ENCODE measurements at places on chromosomes 12 and 14.

- DNase-seq, result no peak
Measured at GRCh38 chr12:41277100-41277945, 89.2 kb downstream of the PDZRN4 start.

- DNase-seq, result no peak
Measured at GRCh38 chr12:47557386-47557785, 148.4 kb downstream of the RPAP3 start.

DNA sequence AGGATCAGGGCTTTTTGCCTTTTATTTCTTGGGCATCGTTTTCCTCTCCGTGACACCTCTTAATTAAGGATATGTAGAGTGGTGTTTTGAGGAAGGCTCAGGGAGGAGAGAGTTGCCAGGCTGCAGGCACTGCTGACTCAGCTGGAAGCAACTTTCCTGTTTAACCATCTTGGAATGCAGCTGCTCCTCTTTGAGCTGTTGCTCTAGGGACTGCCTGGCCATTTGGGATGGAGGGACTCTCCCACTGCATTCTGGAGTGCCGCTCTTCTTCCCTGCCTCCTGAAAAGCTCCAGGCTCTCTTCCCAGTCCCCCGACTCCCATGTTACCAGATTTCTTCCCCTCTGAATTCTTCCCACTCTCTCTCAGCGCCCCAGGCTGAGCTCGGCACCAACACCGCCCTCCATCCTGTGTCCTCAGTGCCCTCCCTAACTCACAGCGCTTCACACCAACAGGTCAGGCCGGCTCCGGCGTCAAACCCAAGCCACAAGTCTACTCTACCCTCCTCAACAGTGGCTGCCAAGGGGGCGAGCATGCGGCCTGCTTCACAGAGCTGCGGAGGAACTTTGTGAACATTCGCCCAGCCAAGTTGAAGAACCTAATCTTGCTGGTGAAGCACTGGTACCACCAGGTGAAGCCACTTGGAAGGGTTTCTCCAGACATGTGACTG is 5.9 kb downstream of the OAS3 start:
- no peak for DNase-seq

DNA sequence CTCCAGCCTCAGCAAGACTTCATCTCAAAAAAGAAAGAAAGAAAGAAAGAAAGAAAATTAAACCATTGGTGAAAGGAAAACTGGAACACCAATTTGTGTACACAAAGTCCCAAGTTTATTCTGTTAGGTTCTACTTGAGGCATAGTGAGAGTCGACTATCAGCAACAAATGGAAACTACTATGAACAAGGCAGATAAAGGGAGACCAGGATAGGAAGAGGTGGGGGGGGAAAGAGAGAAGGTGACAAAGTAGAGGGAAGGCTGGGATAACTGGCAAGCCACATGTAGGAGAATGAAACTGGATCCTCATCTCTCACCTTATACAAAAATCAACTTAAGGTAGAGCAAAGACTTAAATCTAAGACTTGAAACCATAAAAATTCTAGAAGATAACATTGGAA is 25.6 kb downstream of the TFCP2 start:
- DNase-seq, result no peak

DNA sequence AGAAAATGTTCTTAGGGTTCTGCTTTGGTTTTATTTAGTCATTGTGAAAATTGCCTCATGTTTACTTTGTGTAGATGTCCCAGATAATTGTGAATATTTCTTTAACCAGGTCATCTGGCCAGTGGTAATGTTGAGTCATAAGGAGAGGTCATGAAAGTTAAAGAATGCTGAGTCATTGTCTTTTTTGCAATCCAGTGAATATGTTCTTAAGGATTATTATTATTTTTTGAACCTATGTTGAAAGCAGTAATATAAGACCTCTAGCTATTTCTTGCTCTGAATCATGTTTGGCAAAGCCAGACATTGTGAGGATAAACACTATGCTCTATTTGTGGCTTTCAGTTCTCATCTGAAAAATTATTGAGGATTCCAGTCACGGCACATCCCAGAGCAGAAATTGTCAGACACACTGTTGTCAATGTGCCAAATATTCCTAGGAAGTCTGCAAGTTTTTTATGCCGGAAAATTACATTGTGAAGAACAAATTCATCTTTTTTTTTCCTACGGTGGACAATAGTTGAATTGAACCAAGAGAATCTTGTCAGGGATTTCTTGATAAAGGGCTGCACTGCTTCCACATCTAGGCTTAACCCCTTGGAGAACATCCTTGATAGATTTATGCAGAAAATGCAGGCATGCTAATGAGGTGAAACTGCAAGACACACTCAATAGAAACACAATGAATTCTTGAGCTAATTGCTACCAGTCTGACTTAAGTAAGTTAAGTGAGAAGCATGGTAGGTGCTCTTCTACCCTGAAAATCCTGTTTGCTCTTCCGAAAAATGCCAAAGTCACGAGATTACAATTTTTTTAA is 369.6 kb downstream of the ATP23 start:
- no peak for DNase-seq

DNA sequence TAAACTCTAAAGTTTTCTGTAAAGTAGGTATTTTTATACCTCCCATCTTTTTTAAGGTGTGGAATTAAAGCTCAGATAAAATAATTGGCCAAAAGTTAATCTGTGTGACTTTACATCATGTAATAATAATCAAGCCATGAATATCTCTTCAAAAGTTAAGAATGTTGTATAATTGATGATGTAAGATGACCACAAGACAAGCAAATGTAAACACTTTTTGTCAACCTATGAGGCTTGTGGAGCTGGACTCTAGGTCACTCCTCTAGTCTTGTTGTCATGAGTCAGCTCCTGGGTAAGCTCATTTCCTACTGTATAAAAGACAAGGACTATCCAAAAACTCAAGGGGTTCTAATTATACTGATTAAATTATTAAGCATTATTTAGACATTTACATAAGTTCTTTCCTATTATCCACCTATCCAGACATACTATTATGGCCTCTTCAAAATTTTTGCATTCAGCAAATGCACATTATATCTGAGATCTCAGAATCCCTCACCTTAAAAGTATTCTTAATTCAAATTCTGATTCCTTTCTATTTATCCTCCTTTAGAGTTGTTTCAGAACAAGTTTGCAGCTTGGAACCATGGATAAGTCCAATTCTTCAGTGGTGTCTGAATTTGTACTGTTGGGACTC is at the start of gene OR4K5:
OR4K5 (plus strand) TSS at position 587 of the 637 bp plus-strand sequence; CDS start at position 587, 0 bp downstream.
- no peak for DNase-seq

DNA sequence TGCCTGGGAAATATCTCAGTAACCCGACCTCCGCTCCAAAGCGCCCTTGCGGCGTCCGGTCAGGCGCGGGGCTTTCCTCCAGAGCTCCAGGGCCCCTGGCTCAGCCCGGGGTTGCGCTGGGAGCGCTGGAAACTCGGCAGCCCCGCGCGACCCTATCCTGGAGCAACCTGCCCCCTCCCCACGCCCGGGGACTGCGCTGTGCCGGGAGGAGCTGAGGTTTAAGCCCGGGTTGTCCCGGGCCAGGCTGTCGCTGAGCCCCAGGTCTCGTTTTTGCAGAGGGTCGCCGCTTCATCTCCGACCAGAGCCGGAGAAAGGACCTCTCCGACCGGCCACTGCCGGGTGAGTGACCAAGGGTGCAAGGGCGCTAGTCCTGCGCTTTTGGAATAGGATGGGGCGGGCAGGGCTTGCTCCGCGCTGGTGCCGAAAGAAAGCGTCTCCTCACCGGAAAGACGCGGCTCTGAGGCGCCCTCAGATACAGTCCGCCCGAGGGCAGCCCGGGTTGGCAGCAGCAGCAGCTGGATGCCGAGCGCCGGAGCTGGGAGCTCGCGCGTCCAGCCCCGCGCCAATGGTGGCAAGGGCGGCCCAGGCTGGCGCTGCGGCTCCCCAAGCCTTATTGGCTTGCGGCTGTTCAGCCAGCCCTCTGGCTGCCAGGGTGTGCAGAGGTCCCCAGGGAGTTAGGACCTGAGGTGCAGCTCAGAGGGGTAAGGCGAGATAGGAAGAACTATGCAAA is 1.5 kb downstream of the SPX start:
- DNase-seq, result peak; percentile 13

DNA sequence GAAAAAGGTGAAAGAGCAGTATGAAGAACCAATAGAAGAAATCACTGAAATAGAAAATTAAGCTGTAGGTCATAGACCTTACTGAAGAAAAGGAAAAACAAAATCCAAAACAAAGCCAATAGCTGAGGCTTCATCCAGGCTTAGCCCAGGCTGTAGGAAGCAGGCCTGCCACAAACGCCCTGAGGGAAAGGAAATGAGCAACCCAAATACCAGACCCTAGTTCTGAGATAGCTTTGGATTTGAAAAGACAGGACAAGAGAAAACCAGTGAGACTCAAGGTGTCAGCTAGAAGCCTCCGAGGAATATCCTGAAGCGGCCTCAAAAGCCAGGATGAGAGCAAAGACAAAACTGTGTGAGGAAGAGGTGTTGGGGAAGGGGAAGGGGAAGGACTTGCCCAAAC is 79.2 kb downstream of the FERMT2 start:
- DNase-seq, result no peak
